ENCODE measurements at places on chromosomes 12 and 14.

DNA sequence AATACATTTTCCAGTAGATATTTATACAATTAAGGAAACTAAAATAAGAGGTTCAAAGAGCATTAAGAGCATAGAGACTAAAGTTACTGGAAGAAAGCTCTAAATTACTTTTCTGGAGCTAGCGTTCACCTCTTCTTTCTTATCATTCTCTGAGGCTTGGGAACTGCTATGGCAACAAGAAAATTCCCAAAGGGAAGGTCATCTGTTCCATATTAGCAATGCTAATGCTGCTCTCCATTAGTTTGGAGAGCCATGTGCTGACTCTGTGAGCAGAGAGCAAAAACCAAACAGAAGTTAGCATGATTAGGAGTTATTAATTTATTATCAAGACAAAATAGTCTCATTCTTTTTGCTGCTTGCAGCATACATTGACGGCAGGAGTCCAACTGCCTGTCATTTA is 143.1 kb upstream of the SLC16A7 start:
- peak; percentile 78 for DNase-seq

DNA sequence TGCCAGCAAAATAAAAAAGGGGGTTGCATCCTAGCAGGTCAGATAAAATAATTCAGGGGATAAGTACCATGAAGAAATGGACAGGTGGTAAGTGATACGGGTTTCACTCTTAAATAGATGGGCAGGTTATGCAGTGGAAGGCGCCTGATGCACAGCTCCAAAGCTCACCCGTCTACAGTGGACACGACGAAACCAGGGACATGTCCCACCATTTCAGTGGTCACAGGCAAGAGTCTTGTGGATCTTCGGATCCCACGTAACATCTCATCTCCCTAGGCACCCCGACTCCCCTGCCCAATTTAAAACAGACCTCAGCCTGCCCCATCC is 60.5 kb downstream of the DDX51 start:
- no peak for DNase-seq

DNA sequence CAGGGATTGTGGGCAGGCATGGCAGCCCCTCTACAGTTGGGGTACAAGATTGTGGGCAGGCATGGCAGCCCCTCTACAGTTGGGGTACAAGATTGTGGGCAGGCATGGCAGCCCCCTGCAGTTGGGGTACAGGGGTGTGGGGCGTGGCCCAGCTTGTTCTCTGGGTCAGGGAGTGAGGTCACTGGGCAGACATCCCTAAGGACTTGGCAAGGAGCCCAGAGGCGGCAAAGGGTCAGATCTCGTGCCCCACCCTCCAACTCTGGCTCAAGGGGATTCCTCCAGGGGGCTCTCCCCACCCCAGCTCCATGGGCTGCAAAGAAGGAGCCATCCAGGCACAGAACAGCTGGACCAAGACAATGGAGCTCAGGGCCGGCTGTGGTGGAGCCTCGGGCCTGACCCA is 25.8 kb upstream of the NUDT14 start:
- DNase-seq = no peak

DNA sequence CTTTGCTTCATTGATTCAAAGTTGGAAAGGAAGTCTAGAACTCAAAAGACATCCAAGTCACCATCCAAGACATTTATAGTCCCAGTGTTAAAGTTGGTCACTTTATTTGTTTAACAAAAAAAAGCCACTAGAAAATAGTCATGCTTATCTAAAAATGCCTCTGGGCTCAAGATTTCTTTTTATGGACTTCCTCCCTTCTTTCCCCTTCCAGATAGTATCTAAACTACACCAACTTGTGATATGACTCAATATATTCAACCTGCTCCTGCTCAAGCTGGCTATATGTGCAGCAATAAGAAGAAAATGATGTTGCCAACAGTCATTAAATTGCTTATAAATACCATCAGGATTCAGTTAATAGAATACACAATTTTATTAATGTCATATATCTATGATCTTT is 1177.1 kb downstream of the FLRT2 start:
- DNase-seq = no peak

DNA sequence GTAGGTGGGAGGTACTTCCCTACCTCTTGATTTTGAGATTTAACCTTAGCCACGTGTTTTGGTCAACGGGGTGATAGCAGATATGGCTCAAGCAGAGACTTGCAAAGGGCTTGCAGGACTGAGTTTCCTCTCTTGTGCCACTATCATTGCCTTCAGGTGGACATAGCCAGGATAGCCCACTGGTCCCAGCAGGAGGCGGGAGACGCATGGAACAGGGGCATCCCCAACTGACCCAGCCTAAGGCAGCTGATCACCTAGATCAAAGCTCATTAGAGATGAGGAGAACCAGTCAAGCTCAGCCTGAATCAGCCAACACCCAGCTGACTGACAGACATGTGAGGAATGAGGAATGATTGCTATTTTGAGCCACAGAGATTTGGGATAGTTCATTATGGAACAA is 49.6 kb downstream of the CALM1 start:
- no peak for DNase-seq

DNA sequence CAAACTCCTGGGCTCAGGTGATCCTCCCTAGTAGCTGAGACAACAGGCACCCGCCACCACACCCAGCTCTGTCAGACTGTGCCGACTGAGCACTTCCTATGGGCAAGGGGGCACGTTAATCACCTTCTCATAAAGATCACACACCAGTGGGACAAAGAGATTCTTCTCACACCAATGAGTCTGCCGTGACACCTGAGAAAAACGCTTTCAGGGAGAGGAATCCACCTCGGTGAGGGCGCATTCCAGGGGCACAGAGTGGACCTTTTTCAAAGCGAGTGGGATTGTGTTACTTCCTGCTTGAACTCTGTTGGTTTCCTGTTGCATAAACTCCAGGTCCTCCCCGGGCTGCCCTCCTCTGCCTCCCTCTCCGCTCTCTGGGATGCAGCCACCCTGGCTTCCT is 17.5 kb upstream of the SCARB1 start:
- DNase-seq = no peak

DNA sequence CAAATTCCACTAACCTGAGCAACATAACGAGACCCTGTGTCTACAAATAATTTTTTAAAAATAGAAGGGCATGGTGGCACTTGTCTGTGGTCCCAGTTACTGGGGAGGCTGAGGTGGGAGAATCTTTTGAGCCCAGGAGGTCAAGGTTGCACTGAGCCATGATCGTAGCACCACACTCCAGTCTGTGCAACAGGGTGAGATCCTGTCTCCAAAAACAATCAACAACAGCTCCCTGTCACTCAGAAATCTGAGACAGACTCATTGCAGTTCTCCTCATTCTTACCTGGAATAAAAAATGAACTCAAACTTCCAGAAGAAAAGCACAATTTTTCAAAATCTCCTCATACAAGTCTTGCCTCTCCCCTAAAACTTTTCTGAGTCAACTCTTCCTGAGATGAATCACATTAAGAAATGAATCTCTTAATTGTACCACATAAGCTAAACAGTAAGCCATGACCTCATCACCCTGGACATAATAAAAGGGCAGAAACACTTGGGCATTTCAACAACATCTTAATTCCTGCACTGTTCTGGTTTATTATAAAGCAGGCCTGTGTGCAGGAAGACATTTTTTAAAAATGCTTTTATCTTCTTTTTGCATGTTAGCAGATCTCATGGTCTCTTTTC is 214.3 kb upstream of the CDKN3 start:
- DNase-seq = peak; percentile 63

DNA sequence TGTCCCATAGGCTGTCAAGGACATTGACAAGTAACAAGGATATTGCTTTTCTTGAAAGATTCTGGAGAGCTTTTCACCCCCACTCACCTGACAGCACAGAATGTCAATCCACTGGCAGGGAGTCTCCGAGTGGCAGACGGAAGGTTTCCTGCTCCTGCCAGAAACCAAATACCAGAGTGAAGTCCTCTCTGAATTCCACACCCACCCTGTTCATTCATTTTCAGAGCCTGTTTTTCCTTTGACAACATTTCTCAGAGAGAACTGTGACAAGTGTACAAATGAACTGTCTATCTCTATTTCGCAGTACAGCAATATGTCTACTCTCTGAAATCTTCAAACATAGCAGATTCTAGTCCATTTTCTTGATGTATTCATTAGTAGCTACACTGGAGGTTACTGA is 26.2 kb upstream of the BICD1 start:
- no peak for DNase-seq

DNA sequence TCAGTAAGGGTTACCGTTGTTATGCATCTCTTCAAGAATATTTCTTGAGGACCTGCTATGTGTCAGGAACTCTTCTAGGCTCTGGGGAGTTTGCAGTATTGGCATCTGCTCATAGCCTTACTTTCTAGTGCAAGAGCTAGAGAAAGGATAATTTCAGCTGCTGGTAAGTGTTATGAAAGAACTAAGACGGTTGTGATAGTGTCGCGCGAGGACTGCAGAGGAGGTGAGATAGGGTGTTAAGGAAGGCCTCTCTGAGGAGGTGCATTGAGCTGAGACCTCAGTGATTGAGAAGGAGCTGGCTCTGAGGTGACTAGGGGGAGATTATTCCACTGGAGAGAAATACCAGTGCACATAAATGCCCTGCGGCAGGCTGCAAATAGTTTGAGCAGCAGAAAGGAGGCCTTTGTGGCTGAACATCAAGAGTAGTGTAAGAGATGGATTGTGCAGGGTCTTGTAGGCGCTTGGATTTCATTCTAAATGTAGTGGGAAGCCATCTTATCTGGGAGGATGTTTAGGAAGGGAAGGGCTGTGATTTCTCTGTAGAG is 824 bp downstream of the DDX55 start:
- no peak for DNase-seq

DNA sequence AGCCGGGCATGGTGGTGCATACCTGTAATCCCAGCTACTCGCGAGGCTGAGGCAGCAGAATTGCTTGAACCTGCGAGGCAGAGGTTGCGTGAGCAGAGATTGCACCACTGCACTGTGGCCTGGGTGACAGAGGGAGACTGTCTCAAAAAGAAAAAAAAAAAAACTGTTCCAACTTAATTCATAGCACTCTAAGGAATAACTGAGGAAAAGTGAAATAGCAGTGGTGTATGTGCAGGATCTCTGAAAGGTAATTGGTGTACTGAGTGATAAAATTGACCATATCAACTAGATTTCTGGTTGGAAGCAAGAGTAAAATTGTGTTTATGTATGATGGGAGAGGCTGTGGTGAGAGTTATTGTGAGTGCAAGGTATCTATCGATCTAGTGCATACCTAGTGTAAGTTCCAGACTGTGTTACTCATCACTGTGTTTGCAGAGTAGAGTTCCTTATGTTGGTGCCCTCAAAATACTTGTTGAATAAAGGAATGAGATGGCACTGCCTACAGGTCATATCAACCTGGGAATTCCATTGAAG is 6.3 kb downstream of the CAND1 start:
- no peak for DNase-seq

- DNase-seq = no peak
These were observed 12.6 kb upstream of the RNASE4 start for GRCh38 chr14:20671597-20672283.

DNA sequence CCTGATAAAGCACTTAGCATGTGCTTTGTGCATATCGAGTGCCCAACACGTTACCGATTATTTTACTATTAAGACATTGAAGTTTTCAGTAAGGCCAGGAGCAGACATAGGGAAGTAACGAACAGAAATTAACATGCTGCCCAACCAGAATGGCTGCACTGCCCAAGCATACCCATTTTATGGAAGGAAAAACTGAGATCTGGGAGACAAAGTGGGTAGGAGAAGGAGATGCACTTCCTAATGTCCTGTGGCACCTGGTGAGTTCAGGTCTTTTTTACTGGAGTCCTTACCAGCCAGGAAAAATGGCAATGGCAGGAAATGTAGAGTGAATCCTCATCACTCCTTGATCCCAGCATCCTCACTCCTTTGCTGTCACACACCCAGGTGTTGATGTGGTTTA is 768.5 kb downstream of the MED13L start:
- DNase-seq = no peak

DNA sequence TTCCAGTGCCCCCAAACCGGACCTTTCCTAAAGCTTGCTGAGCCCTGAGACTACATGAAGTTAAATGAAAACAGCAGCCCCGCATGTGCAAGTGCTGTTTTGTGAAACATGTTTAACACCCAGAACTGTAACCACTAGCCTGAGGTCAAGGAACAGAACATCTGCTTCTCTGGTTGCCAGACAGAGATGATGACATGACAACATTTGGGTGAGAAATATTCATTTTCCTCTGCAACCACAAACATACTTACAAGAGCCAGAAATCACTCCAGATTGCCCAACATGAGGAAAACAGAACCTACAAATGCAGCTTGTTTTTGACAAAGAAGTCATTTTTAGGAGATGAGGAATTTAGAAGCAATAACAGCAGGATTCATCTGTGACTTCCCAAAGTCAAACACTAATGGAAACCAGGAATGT is 110.4 kb downstream of the BCAT1 start:
- DNase-seq = peak; percentile 95

- DNase-seq = no peak
These were observed 9.2 kb upstream of the HSP90AA1 start for GRCh38 chr14:102095871-102096568.

GRCh38 chr12:124755801-124756148 is 107.9 kb downstream of the SCARB1 start:
- no peak for DNase-seq

GRCh38 chr12:82203086-82203485 is 155.1 kb downstream of the CCDC59 start:
- no peak for DNase-seq

- peak; percentile 43 for DNase-seq
These were observed 44.0 kb upstream of the OR5AU1 start for GRCh38 chr14:21199611-21200560.

GRCh38 chr12:7709969-7710675 is 1.1 kb upstream of the DPPA3 start:
- no peak for DNase-seq

- DNase-seq = no peak
These were observed 38.7 kb downstream of the KLC1 start for GRCh38 chr14:103667671-103668070.

DNA sequence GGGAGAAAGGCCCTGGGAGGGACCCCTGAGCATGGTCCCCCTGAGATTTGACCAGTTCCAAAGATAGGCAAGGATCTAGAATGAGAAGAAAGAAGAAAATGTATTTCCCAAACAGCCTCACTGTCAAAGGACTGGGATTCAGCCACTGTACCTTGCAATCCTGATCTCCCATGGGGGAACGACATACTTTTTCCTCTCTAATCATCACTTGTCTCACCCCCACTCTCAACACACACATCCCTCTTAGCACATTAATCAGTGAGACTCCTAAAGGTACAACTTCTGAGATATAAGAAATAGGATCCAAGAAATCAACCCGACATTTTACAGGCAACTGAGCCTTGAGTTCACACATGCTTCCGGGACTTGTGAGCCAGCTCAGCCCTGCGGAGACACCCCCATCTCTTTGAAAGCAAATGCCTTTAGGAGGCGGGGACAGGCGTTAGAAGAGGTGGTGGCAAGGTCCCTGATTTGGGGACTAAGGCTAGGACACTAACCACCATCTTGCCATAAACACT is 1.4 kb downstream of the MAP3K9 start:
- DNase-seq = no peak

GRCh38 chr12:4833524-4833923 is 76.2 kb upstream of the KCNA1 start:
- no peak for DNase-seq

Data from fibroblast of skin of abdomen (primary cell).